Hematopoietic multipotent progenitor cell treated with erythropoietin and hydrocortisone succinate and interleukin-3 and kit ligand, for 4 days (in vitro differentiated cells): ENCODE measurements at places on chromosomes 13 and 19.

DNA sequence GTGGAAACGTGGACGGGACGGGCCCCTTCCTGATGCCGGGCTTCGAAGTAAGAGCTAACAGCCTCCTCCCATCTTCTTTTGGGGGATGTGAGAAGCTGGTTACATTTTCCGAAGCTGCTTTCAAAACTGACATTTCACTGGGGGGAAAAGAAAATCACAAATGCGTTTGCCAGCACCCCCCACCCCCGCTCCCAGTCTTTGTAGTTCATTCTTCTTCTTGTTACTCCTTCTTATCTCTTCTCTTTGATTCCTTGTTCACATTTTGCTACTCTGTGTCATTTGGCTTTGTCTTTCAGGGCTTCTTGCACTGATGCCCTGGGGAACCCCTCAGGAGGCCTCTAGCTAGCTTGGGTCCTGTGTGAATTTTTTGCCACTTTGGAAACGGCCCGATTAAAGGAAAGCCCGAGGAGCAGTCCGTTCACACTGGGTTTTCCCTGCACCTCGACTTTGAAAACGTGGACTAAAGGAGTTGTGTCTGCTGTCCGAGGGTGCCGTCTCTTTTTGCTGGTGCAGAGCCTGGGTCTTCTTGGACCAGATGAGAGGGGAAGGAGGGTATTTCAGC, 1.3 kb downstream of the CARM1 start:
- peak; percentile 32 for DNase-seq

GRCh38 chr19:46351241-46352041, 4.6 kb downstream of the PPP5C start:
- DNase-seq: peak; percentile 49

DNA sequence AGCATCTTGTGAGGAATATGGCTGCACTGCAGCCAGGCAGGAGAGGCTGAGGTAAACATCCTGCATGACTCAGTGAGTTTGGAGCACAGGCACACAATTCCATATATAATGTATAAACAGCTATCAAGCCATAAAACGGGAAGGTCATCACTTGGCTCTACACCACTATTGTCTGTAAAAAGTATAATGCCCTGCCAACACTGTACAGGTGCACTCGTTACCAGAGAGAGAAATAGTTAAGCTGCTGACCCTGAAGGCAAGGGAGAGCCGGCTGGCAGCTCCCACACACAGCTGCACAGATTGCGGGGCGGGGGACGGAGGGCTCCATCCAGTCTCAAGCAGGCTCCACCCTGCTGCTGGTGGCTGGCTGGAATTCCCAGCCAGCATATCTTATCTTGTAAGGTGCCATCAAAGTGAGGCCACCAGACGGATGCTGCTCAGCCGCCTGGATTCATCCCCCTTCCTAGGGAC, 668.1 kb downstream of the SLITRK5 start:
- no peak for DNase-seq

DNA sequence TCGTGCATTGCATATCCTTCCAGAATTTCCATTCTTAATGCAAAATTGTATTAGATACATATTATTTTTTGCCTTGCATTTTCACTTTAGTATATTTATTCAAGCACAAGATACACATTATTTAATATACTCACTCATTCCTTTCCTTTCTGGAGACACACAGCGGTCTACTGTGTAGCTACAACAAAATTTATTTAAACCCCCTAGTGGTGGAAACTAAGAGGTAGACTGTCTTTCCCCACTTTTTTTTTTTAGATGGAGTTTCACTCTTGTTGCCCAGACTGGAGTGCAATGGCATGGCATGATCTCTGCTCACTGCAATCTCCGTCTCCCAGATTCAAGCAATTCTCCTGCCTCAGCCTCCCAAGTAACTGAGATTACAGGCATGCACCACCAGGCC, 2040.3 kb upstream of the PCDH20 start:
- peak; percentile 9 for DNase-seq

DNA sequence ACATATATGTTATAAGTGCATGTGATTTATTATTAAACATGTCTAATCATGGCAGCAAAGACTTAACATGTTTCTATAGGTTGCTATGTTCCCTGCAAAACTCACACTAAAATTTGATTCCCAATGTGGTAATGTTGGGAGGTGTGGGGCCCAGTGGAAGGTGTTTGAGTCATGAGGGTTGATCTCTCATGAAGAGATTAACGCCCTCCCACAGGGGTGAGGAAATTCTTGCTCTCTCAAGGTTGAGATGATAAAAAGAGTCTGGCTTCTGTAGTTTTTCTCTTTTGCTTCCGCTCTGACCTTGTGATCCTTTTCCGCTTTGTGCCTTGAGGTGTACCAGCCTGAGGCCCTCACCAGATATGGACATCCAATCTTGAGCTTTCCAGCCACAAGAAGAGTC, 737.5 kb upstream of the SLITRK5 start:
- no peak for DNase-seq

DNA sequence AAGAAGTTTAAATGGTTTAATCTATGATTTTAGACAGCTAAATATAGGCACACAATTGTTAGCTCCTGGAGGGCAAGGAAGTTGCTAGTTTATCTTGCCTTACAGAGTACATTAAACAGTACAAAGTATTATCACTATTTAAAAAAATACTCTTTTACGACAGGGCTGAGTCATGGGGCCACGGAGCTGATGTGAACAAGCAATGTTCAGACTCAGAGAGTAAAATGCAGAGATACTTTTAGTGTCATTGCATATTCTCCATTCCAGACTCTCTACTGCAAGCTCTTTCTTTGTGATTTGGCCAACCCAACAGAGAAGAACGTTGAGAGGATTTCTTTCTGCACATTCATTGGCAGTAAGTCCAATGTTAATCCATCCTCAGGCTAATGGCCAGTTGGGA, 352.4 kb downstream of the SPRY2 start:
- no peak for DNase-seq

- no peak for DNase-seq
Measured at GRCh38 chr13:105087945-105088344, 1447.5 kb downstream of the EFNB2 start.

DNA sequence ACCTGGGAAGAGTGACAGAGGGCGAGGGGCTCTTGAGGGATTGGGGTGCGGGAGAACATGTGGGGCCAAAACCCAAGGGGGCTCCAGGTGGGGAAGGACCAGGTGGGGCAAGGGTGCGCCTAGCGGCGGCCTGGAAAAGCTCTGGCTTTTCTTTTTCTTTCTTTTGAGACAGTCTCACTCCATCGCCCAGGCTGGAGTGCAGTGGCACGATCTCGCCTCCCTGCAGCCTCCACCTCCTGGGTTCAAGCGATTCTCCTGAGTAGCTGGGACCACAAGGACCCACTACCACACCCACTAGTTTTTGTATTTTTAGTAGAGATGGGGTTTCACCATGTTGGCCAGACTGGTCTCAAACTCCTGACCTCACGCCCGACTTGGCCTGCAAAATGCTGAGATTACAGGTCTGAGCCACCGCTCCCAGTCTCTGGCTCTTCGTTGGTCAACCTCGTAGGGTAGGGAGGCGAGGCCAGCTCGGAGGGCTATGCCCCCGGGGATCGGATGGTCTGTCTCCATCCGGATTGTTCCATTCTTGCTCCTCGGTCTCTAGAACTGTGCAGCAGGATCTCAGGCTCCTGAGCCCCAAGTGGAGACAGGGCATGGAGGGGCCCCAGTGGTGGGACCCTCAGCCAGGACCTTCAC, 3.7 kb downstream of the GADD45B start:
- no peak for DNase-seq

DNA sequence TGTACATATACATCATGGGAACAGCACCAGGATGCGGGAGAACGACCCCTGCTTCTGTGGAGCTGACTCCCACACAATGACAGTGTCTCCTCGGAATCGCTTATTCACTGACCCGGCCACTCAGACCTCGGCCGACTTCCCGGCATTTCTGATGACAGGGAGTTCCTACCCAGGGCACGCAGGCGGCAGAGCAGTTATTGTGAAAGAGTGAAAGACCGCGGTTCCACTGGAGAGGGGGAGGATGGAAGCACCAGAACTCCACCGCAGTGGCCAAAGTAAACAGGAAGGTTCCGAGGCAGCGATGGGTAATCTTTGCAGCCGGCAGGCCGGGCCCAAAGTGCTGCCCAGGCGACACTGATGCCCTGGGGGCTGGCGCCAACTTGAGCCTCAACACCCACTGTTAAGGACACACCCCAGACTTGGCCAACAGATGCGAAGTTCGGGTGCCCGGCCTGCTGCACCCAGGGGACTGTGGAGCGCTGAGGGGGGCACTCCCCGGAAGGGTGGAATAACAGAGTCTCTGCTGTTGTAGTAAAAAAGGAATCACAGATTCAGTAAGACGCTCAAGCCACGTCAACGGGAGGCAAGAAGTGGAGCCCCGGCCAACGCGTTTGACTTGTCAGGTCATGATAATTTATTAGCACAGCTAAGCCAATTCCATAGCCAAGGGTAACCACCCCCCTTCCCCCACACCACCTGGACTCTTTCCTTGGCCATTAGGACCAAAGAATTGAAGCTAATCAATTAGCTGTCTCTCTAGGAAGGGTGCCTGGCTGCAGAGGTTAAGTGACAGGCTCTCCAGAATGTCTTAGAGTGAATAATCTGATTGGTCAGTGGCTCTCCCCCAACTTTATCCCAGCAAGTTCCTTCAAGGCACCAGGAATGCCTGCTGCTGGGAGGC, 5.8 kb downstream of the MLLT1 start:
- DNase-seq: peak; percentile 29

DNA sequence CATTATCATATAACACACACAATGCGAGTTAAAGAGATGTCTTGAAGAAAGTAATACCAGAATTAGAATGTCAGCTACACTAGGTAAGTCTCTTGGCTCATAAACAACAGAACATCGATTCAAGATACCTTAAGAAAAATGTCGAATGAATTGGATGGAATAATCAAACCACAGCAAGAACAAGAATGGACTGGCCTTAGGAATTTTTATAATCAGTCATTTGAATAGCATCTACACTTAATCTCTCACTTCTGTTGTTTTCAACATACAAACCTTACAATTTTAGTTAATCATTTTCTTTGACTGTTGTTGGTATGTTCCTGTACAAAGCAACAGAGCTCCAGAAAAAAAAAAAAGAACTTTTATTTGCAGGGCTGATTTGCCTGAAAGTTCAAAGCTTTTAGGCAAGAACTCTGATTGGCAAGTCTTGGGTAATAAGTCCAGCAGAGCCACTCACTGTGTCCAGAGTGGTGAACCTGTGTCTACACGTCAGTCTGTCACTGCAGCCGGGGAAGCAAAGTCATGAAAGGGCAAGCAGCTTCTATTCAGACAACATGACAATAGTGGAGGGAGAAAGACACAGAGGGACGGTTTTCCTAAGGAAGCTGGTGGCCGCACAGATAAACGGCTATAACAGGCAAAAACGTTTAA, 1026.1 kb upstream of the MIR17HG start:
- DNase-seq: no peak

DNA sequence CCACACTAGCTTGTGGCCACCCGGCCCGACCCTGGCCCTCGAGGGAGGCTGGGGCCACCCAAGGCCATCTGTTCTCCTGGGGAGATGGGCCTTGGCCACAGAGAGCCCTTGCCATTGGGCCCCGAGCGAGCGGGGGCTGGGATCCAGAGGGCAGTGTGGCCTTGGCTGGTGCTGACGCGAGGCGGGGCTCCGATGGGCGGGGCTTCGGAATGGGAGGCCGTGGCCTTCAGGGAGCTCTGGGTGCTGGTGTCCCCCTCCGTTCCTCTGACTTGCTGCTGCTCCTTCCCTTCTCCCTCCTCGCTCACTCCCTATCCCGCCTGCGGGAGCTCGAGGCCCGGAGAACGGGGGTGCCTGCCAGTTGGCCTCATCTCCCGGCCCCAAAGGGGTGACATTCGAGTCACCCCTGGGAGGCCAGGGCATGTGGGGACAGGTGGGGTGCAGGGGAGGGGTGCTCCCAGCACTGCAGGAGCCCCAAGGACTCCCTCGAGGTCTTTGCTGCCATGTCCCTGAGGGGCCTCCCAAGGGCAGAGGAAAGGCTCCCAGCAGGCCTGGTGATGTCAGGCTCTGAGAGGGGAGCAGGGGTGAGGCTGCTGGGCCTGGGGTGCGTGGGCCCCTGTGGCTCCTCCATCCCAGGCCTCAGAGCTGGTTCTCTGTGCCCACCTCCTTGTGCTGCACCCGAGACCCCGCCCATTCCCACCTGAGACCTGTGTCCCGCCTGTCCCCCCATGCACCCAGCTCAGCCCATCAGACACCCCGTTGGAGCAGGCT, 4.2 kb downstream of the NCLN start:
- DNase-seq: no peak

DNA sequence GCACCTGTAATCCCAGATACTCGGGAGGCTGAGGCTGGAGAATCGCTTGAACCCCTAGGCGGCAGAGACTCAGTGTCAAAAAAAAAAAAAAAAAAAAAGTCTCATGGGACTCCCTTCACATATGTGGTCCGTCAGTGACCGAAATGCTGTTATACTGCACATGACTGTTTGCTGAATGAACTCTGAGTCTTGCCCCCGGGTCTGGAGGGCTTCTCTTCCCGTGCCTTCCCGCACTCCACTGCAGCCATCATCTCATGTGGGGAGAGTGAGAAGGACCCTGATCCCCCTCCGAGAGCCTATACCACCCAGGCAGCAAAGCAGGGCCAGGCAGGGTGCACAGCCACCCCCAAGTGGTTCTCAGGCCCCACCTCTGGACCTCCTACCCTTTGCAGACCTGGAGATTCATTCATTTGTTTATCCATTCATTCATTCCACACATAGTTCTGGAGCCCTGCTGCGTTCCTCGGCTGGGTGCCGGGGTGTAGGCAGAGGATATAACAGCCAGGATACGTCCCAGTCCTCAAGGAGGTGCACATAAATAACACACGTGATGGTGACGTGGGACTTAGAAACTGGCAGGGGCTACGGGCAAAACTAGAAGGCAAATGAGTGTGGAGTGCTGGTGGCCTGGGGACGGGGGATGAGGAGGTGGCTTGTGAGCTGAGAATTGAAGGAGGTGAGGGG, 14.2 kb downstream of the NDUFA11 start:
- DNase-seq: no peak

- no peak for DNase-seq
Measured at GRCh38 chr19:54532528-54532927, 29.9 kb downstream of the LAIR2 start.

DNA sequence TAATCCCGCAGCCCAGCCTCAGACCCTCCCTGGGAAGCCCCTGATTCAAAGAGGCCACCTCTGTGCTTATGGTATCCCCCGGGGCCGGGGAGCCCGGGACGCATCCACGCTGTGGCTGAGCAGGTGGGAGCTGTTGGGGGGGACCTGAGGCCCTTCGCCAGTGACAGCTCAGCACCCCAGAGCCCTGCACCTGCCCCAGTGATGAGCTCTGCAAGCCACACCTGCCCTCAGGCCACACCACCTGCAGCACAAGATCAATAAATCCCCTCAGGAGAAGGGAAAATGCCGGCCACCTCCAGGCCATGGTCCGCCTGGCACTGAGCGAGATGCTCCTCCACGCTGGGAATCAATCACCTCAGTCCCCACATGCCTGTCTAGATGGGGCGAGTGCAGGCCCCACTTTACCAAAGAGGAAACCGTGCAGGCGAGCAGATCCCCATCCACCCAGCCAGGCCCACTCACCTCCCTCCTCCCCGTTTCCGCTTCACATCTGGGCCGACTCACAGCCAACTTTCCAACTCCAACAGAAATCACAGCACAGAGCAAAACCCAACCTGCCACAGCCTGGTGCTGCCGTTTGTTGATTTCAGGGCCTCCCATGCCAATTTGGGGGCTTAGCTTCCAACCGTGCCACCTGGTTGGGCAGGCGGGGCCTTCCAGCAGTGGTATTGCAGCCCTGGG, 12.8 kb downstream of the MOB3A start:
- DNase-seq: peak; percentile 77

- DNase-seq: no peak
Measured at GRCh38 chr13:105678072-105678471, 857.4 kb downstream of the EFNB2 start.

GRCh38 chr19:5046339-5047039, 77.6 kb downstream of the KDM4B start:
- no peak for DNase-seq

- no peak for DNase-seq
Measured at GRCh38 chr13:33582121-33582520, 235.8 kb upstream of the RFC3 start.
